ENCODE measurements at places on chromosomes 1 and 21.

DNA sequence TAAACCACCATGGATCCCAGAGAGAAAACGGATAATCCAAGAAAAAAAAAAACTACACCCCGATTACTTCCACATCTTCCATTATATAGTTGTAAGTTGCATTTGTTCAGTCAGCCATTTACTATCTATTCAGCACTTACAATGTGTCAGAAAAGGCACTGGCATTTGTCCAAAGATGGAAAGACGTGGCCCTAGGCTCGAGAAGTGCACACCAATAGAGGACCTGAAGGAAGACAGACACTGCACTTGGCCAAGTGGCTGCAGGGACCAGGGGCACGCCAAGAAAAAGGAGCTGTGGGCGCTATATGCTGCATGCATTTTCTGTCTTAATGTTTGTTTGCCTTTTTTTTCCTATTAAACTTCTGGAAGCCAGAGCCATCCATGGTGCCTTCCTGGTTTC is 45.2 kb upstream of the LYST start:
- DNase-seq, result no peak

DNA sequence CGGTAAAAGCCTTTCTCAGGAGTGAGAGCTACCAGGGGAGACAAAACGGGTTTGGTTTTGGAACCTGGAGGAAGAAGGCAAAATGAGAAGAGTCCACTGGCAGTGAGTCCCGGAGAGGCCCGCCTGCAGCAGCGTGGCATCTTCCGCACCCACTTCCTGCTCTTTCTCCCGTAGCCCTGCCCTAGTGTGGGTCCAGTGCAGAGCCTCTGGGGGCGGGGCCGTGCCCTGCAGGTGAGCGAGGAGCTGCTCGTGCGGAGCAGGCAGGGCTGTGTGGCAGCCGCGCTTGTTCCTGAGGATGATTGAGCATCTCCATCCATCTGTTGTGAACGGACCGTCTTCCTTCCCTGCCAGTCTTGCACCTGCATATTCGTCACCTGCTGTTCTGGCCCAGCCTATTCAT is 66.5 kb downstream of the PEX14 start:
- DNase-seq, result no peak

- no peak for DNase-seq
These were observed 61.7 kb downstream of the CHD5 start for GRCh38 chr1:6118415-6118814.

DNA sequence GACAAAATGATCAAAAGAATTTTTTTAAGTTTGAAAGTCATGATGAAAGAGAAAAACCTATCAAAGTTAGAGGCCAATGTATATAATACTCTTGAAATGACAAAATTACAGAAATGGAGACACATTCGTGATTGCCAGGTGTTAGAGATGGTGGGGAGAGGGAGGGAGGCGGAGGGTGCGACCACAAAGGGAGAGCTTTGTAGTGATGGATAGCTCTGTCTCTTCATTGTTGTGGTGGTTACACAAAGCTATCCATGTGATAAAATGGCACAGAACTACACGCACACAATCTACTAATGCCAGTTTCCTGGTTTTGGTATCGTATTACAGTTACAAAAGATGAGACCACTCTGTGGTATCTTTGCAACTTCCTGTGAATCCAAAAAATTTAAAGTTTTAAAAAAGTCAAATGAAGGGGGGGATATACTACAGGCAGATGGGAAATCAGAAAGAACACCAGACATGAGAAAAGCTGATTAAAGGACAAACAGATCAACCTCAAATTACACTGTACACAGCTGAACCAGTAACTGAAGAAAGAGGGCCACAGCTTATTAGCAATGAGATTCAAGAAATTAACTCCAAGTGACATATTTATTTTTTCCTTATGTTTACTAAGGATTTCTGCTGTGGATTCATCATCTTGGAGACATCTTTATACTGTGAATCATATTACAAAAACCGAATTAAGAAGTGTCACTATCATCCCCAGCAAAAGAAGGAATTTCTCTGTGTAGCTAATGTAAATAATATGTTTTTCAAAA is 199.1 kb downstream of the SLC45A1 start:
- DNase-seq, result no peak

- DNase-seq, result no peak
These were observed 79.3 kb upstream of the WARS2 start for GRCh38 chr1:119219711-119220110.

DNA sequence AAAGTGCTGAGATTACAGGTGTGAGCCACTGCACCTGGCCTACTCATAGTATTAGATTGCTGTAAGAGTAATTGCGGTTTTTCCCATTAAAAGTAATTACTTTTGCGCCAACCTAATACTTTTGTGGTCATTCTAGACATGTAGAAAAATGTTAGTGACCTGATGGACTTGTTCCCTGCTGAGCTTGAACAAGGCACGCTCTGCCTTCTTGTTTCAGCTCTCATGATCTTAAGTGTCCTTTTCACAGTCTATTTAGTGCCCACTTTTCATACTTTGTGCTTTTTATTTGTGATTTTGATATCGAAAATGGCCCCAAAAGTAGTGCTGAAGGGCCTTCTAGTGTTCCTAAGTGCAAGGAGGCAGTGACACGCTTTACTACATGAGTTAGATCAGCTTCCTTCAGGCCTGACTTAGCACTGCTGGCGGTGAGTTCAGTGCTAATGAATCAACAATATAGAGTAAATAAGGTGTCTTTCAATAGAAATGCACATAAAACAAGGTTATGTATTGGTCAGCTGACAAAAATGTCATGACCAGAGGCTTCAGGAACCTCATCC is 5.6 kb upstream of the RD3 start:
- DNase-seq, result no peak

- no peak for DNase-seq
These were observed 22.2 kb upstream of the RUNX1 start for GRCh38 chr21:35071347-35071746.
